Stimulated activated CD4-positive, alpha-beta T cell treated with anti-CD3 and anti-CD28 coated beads, TNF-alpha, amount 100 ng/mL, for 48 hours (primary cell): ENCODE measurements at places on chromosomes 13 and 19.

- DNase-seq: no peak
These were observed 21.8 kb downstream of the DCAF15 start for GRCh38 chr19:13974073-13974472.

DNA sequence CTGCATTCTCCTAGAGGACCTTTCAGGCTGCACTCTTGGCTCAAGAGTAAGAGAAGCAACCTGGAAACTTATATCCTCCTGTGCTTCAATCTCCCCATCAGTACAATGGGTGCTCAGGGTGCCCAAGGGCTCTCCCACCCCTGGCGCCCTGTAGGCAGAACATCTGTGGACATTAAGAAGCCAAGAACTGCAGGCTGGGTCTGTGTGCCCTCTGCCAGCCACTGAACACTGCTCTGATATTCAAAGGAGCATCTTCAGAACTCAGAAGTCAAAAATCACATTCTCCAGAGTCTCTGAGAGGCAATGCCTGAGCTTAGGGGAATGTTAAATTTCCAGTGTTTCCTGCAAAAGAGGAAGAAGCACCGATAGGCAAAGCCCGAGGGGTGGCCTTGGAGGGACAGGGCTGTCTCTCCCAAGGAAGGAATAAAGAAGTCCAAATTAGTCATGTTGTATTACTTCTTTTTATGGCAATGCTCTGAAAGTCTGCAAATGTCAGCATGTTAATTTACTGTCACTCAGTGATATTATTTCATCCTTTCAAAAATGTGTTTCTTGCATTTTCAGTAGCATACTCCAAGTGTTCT, 88.1 kb downstream of the TSHZ3 start:
- no peak for DNase-seq

GRCh38 chr13:109785141-109785891, 1.1 kb downstream of the IRS2 start:
- DNase-seq: peak; percentile 44

DNA sequence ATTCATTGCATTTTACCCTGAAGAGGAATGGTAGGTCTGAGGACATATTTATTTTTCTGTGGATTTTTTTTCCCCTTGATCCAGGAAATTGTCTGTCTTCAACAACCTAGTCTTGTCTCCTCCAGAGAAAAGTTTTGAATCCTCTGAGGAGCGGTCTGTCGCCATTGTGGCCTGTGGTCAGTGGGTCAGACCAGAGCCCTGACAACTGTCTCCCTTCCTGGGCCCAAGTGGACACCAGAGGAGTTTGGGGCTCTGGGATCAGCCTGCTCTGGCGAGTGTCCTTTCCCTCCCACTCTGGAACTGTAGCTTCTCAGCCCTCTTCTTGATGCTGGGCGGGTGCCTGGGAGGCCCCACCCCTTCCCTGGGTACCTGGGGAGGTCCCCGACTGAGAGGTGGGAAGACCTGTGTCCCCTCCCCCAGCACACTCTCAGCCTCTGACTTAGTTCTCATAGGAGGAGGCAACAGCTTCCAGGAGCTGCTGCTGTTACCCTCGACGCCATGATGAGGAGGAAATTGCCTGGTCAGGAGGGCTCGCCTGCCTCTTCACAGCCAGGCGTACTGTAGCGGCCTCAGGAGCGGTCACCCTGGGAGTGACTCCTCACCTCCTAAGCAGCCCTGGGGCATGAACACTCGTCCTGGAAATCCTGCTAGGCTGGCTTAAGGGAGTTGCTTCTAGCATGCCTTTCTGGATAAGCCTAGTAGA, 110.3 kb downstream of the GGACT start:
- DNase-seq: no peak

- no peak for DNase-seq
These were observed 326.0 kb downstream of the TEX29 start for GRCh38 chr13:111646456-111646855.

DNA sequence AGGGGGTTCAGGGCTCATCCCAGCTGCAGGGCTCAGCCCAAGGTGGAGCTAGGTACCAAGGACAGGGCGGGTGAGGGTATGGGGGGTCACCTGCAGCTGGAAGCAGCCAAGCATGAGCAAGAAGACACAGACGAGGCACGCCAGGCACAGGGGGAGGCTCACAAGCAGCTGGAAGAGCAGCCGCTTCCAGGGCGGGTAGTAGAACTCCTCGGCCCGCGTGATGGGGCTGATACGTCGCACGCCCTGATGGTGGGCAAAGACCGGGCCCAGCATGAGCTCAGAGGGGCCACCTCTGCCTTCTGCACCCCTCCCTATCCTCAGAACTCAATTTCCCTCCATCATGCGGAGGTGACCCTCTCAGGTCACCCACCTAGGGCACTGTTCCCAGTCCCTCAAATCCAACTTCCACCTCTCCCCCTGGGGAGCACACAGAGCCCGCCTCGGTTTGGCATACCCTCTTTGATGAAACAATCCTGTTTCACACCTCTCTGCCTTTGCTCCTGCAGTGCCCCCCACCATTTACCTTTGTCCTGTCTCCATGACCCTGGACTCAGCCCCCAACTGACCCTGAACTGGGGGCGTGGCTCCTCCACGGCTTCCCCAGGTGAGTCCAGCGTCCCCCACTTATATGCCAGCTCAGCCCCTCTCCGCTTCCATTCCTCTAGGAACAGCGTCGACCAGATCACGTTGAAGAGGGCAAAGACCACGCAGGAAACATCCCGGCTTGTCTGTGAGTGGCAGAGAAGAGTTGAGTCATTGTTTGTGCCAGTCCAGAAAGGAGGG, 4.2 kb downstream of the ANO8 start:
- no peak for DNase-seq

GRCh38 chr19:28554321-28555091, 658.4 kb downstream of the UQCRFS1 start:
- no peak for DNase-seq

DNA sequence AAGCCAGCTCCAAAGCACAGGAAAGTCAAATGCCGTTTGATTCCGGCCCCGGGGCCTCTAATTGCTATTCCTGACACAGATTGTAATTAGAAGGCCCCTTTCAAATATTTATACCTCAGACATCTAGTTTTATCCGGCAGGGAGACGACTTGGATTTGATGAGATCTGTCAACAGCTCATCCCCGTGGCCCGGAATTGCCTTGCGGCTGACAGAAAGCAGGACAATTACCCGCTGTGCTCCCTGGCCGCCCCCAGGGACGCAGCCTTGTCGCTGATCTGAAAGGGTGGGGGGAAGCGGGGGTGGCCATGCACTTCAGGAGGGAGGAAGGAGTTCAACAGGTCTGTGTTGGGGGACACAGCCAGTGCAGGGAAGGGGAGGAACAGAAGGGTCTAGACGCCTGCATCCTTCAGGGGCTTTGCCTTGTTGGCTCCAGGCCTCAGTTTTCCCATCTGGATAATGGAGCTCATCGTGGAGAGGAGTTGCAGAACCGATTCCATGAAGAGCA, 1.8 kb upstream of the SHD start:
- no peak for DNase-seq

DNA sequence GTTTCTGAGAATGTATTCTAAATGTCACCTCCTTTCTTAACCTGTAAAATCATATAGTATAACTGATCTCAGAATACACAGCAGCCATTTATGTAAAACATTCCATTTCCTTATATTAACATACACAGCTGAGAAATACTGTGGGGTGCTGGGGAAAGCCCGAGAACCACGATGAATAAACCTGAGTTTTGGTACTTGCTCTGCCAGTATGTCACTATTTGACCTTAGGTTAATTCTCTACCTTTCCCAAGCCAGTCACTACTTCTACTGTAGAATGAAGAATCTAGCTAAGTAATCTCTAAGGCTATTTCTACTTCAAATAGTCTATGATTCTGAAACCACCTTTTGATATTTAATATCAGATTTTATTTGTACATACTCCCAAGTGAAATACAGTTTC, 173.7 kb downstream of the TBC1D4 start:
- DNase-seq: peak; percentile 32

- no peak for DNase-seq
These were observed 1.6 kb downstream of the P2RY11 start for GRCh38 chr19:10112895-10113591.

- no peak for DNase-seq
These were observed 29.1 kb upstream of the ZNF714 start for GRCh38 chr19:21052902-21053301.

DNA sequence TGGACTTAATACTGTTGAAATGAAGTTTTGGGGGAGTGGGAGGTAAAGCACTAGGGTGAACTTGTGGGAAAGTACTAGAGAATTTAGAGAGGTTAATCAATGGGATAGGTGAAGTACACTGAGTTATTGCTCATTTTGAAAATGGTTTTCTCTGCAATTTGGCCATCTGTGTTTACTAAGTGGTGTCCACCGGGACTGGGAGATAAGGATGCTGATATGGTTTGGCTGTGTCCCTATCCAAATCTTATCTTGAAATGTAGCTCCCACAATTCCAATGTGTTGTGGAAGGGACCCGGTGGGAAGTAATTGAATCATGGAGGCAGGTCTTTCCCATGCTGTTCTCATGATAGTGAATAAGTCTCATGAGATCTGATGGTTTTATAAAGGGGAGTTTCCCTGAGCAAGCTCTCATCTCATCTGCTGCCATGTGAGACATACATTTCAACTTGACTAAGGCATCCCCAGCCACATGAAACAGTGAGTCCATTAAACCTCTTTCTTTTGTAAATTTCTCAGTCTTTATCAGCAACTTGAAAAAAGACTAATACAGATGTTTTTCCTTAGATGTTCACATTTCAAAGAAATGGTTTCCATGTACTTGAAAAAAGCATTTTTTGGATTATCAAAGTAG, 1569.4 kb upstream of the PRR20A start:
- no peak for DNase-seq

- no peak for DNase-seq
These were observed 22.0 kb downstream of the SLC5A5 start for GRCh38 chr19:17893766-17894165.

GRCh38 chr19:56611288-56611687, 16.2 kb downstream of the ZNF71 start:
- no peak for DNase-seq

- DNase-seq: no peak
These were observed 832.0 kb upstream of the SLITRK5 start for GRCh38 chr13:86839221-86839620.

DNA sequence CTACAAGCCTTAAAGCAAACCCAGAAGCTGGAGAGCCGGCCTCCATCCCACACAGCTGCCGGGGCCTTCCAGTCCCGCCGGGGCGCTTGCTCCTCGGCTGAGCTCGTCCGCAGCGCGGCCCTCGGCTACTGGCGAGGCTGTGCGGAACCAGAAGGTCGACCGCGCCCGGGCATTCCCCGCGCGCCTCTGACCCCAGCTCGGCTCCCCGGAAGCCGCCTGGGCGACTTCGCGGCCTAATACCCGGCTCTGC, 863 bp downstream of the ANKRD10 start:
- DNase-seq: no peak

GRCh38 chr19:53868091-53868891, 608 bp downstream of the MYADM start:
- DNase-seq: no peak

GRCh38 chr19:18839465-18840287, 7.9 kb downstream of the UPF1 start:
- DNase-seq: no peak

GRCh38 chr13:113078902-113079780, 26.4 kb upstream of the F7 start:
- no peak for DNase-seq

- DNase-seq: no peak
These were observed 324.9 kb upstream of the ZNF507 start for GRCh38 chr19:32020538-32020937.

DNA sequence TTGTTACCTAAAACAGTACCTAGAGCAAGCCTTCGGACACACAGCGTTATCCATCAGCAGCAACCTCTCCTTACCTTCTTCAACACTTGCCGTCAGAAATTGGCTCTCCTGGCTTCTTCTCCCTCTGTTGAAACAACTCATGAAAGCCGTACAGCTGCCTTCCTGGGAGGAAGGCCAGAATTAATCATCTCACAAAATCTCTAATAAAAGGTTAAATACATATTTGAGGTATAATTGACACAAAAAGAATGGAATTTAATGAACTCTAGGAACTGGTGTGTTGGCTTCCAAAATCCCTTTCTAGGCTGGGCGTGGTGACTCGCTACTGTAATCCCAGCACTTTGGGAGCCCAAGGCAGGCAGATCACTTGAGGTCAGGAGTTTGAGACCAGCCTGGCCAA, 37.3 kb upstream of the GTF2F2 start:
- no peak for DNase-seq

DNA sequence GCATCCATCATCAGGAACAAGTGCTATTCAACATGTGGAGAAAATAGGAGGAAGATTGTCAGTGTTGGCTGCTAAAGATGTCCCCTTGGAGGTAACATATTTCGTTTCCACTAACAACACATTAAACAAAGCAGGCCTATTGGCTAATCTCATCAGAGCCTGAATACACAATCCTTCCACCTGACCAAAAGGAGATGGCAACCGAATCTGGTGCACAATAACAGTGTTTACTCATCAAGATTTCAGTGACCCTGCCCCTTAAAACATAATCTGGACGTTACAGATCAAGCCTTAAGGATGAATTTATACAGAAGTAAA, 582.5 kb downstream of the EFNB2 start:
- DNase-seq: no peak

DNA sequence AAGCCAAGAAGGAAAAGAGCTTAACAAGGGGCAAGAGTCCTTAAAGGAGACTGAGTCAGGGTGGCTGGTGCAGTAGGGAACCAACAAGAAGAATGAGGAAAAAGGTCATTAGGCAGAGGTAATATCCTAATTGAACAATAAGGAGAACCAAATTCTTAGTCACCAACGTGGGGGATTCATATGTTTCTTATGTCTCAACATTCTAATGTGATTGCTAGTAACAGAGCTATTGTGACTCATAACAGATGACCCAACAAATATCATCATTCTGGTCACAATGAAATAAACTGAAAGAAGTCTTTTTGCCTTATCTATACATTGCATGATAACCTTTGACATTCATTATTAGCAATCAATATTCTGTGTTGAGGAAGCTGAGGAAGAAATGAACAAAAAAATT, 101.6 kb downstream of the RAP2A start:
- DNase-seq: no peak

DNA sequence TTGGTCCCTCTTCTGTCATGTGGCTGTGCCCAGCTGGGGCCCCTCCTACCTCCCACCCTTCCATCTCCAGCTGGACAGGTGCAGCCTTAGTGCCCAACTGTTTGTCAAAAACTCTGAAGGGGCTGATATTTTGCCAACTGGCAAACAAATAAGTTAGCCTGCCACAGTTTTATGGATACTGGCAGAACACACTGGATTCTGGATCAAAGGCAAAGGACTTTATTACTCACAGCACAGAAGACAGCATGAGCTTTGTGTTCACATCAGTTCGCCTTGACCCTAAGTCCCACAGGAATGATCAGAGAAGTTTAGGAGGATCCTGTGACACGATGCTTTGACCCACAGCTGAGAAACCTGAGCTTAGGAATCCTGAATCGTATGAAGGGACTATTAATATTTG, 16.4 kb downstream of the KLK2 start:
- DNase-seq: no peak

GRCh38 chr19:5143471-5144411, 174.8 kb downstream of the KDM4B start:
- DNase-seq: no peak

DNA sequence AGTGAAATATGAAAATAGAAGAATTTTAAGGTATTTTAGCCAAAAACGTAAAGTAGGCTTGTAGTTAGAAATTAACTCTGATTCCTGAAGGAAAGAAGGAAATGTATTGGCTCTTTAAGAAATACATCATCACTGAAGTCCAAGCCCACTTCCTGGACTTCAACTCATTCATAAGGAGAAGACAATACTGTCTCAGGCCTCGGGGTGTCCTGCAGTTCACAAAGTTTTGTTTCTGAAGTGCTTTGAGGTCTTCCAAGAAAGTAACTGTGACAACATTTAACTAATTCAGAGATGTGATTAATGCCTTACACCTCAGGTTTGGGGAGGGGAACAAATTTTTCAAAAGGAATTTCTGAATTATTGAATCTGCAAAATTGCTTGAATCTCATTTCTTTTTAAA, 65.8 kb upstream of the STARD13 start:
- no peak for DNase-seq
